LHCN-M2 (cell line): ENCODE measurements at places on chromosomes 2 and 18. TPM values are rescaled to one million over a fixed set of nuclear protein-coding genes. Genes with fewer than 3 reads are reported as not detected.

GRCh38 chr2:65638443-65638842 lies 206.0 kb upstream of the SPRED2 start:
- DNase-seq, result no peak

- peak; percentile 69 for DNase-seq
Measured at GRCh38 chr18:22694954-22695353, 238.2 kb upstream of the RBBP8 start.

GRCh38 chr18:919078-919477 lies 14.4 kb downstream of the ADCYAP1 start:
- no peak for DNase-seq

DNA sequence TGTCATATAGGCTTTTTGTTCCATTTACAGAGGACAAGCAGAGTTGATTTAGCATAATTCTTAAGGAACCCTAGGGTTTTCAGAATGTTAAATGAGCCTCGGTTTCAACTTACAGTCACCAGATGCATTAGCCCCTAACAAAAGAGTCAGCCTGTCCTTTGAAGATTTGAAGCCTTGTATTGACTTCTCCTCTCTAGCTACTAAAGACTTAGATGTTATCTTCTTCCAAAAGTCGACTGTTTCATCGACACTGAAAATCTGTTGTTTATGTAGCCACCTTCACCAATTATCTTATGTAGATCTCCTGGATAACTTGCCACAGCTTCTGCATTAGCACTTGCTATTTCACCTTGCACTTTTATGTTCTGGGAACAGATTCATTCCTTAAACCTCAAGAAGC lies 31.6 kb upstream of the SOX11 start:
- DNase-seq, result no peak

DNA sequence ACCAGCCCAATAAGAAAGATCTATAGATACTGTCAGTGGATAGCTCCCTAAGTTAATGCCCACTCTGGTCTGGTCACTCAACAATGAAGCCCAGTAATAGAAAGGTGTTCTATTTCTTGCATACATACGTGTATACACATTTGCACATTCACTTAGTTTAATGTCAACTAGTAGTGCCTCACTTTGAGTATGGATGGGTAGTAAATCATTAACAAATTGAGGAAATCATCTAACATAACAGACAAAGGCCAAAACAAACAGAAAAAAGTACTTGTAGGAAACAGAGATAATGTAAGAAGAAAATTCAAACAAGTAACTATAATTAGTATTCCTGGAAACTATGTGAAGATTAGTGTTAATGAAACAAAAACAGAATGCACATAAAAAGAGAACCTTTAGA lies 13.3 kb upstream of the CCDC195 start:
- no peak for DNase-seq

Gene GALR1
- not detected in 2 replicates for total RNA-seq

Gene EN1
- 2.9 and 4.5 TPM in 2 replicates for total RNA-seq

Gene SCYGR3
- total RNA-seq, result not detected in 2 replicates
